ENCODE measurements at places on chromosomes 3 and 15.

- no peak for DNase-seq
Observed at GRCh38 chr15:69194854-69195253, 34.4 kb downstream of the GLCE start.

GRCh38 chr3:4533489-4534443, 40.6 kb downstream of the ITPR1 start:
- no peak for DNase-seq

DNA sequence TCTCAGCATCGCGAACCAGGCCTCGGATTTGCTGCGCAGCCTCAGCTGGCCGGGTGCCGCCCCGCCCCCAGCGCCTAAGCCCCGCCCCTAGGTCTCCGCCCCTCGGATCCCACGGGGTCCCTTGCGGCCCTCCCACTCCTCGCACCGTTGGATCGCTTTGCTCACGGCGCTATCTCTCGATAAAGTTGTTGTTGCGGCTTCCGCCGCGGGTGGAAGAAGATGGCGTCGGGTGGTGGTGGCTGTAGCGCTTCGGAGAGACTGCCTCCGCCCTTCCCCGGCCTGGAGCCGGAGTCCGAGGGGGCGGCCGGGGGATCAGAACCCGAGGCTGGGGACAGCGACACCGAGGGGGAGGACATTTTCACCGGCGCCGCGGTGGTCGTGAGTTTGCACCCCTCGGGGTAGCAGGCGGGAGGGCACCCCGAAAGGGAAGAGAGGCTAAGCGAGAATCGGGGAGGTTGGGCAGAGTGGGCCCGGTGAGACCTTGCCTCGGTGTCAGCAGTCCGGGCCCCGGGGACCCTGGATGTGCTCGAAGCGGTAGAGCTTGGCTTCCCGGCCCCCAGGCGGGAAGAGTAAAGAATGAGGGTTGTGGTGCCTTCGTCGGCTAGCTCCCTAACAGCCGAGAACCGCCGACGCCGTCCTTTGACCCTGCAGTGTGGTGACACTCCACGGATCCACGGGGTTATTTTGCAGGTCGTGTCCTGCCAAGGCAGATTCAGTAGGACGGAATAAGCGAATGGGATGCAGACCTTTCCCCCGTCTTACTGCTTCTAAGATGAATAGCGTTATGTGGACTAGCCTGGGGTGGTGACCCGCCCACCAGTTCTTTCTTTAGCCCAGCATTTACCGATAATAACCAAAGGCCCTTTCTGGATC, at the start of gene SNX1:
SNX1 (plus strand) TSS at position 188 of the 873 bp plus-strand sequence; CDS start at position 220, 32 bp downstream.
- DNase-seq, result peak; percentile 69

DNA sequence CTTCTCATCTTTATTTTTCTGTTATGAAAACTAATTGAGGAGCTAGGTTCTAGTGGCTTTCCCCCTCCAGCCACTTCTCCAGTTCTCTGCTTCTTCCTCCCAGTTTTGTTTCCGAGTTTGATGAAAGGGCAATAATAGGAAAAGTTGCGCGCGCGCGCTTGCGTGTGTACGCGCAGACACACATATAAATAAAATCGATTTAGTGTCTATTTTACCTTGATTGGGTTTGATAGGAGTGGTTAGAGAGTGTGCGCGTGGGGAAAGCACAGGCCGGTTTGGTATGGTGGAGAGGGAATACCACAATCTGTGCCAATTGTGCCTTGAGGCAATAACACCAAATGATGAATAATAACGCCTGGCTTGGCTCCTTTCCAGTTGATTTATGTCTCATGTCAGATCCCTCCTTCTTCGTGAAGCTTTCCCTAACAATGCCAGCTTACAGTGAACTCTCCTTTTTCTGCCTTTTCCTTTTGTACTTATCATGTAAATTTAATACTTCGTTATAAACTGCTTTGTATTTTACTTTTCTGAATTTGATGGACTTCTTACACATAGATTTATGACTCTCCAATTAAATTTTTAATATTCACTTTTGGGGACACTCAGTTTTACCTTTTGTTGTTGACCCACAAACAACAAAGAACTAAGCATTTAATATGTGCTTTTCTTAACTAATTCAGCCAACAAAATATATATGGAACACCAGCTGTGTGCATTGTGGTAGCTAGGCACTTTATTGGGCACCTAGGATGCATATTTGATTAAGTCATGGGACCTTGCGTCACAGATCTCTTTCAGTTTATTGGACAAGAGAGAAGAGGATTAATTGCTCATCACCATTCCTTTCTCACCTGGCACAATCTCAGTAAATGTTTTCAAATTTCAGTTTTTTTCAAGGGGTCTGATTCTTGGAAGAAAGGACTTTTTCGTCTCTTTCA, 1.7 kb downstream of the TIPARP start:
- DNase-seq, result peak; percentile 74

DNA sequence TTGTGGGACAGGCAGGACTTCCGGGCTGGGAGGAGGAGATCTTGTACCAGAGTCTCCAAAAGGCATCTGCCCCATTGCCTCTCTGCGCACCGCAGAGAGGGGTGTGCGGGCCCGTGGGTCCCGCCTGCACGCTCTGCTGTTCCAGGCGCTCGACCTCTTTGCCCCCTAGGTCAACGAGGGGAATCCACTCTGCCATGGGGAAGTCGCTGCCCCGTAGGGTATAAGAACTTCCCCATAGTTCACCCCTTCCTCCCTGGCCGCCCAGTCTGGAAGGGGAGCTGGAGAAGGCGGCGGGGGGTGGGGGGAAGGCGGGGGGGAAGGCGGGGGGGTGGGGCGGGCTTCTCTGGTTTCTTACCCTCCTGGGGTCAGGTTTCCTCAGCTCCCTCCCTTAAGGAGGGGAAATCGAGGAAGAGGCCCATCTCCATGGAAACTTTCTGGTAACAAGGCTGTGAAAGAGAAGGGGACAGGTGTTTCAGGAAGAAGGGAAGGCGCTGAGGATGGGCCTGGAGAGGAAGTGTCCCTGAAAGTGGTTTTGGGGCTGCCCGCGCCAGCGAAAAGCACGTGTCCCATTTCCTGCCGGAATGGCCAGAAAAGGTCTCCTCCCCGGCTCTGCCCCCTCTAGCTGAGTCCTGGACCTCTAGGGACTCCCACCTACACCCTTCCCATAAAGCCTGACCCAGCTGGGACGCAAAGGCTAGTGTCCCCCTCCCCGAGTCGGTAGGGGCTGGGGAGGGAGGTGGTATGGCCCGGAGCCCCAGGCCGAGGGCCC, 27.5 kb downstream of the NR1I2 start:
- DNase-seq, result no peak

DNA sequence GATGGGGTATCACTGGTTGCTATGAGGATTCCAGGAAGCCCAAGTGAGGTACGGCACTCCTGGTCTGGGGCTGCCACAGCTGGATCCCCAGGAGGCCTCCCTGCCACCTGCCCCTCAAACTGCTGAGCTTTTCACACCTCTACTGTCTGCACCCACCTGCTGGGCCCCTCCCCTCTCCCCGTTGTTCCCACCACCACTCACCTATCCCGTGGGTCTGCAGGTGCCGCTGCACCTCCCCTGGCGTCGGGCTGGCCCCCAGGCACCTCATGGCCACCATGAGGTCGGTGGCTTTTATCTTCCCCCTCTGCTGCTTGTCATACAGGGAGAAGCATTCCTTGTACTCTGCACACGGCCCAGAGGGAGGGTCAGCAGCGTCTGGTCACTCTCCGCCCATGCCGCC, 5.8 kb downstream of the CALML4 start:
- DNase-seq, result no peak

- DNase-seq, result no peak
Observed at GRCh38 chr15:39976291-39977274, 42.7 kb downstream of the EIF2AK4 start.

DNA sequence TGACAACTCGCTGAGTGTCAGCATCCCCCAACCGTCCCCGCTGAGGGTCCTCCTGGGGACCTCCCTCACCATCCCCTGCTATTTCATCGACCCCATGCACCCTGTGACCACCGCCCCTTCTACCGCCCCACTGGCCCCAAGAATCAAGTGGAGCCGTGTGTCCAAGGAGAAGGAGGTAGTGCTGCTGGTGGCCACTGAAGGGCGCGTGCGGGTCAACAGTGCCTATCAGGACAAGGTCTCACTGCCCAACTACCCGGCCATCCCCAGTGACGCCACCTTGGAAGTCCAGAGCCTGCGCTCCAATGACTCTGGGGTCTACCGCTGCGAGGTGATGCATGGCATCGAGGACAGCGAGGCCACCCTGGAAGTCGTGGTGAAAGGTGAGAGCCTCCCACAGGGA, 35.4 kb downstream of the ACAN start:
- no peak for DNase-seq

DNA sequence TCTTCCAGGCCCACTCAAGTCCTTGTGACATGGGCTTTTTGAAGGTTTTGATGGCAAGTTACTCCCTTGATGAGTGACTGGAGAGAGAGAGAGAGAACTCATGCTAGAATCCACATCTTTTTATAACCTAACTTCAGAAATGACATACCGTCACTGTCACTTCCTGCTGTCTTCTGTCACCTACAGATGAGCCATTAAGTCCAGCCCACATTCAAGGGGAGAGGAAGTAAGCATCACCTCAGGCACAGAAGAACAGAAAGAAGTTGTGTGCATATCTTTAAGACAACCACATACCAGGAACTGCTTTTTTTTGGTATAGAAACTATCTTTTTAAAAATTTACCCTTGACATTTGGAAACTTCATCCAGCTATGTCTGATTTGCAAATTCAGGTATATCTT, 16.6 kb upstream of the TXNRD3 start:
- DNase-seq, result no peak

DNA sequence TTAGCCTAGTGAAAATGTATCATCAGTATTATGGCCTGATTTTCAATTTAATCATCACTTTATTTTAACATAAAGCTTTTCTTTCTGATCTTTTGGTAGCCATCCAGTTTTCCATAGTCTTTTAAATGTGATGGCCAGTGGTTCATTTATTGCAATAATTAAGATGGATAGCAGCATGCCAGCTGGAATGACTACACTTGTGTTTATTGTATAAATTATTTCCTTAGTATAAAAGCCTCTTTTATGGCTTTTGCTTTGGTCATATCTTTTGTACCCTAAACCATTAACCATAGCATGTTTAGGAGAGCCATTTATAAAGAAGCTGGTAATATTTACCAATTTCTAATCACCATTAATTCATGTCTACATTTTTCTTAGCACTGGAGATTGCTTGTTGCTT, 31.7 kb downstream of the ALCAM start:
- no peak for DNase-seq

GRCh38 chr3:178768072-178768864, 232.0 kb downstream of the KCNMB2 start:
- no peak for DNase-seq

DNA sequence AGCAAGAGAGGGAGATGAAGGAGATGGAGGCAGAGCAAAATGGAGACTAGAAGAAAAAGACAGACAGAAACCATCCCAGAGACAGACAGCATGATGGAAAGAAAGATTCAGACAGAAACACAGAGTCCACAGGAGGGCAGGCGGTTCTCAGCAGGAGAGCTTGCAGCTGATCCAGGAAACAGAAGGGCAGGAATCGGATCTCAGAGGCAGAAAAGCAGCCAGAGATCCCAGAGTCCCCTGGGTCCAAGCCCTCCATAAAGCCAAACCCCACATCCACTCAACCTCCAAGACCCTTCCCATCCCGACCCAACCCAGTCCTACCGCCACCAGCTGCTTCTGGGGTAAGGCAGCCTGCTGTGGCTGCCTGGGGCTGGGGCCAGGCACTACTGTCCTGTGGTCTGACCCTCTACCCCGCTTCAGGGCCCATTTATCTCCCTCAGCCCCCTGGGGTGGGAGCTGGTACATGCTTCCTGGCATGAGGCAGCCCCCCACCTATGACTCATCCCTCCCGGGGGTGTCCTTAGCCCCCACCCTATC, at the start of gene UCN2:
UCN2 (minus strand) TSS at position 400 of the 537 bp plus-strand sequence. CDS start 657 bp downstream, outside the sequence.
- no peak for DNase-seq

- no peak for DNase-seq
Observed at GRCh38 chr3:1015826-1016225, 77.0 kb upstream of the CNTN6 start.

DNA sequence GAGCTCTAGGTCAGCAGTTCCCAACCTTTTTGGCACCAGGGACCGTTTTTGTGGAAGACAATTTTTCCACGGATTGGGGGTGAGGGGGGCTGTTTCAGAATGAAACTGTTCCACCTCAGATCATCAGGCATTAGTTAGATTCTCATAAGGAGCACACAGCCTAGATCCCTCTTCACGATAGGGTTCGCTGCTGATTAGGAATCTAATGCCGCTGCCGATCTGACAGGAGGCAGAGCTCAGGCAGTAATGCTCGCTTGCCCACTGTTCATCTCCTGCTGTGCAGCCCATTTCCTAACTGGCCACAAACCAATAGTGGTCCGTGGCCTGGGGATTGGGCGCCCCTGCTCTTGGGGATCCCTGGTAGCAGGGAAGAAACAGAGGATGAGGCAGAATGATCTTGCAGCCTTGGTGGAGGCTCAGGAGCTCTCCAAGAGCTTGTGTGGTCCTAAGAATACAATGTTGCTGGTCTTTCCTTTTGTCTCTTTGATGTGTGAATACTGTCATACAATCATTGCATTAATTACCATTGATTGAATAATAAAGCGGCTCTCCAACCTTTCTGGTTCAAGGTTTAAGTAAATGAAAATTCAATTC, 183.2 kb downstream of the FNDC3B start:
- DNase-seq, result no peak

GRCh38 chr3:134350266-134350665, 24.0 kb downstream of the AMOTL2 start:
- DNase-seq, result no peak

- DNase-seq, result no peak
Observed at GRCh38 chr15:77185242-77185785, 114.4 kb upstream of the TSPAN3 start.

- DNase-seq, result no peak
Observed at GRCh38 chr15:63340353-63340752, 41.3 kb downstream of the CA12 start.

DNA sequence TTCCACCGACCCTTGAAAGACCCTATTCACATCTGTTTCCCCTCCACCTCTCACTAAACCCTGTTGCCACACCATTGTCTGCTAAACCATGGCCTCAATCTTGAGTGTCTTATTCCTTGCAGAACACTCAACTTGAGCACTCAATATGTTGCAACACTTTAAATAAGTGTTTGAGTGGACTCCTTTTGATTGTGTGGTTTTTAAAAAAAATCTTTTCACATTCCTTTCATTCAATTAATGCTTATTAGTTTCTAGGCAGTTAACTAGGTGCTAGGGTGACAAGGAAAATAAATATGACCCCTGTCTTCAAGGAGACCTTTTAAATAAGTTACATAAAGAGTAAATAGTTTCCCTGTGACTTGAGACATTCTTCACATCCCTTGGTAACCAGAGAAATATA, 13.3 kb upstream of the HHLA2 start:
- no peak for DNase-seq

- DNase-seq, result peak; percentile 42
Observed at GRCh38 chr15:63065262-63066221, 23.0 kb downstream of the TPM1 start.

- DNase-seq, result no peak
Observed at GRCh38 chr3:142019794-142020320, 129.5 kb downstream of the TFDP2 start.

DNA sequence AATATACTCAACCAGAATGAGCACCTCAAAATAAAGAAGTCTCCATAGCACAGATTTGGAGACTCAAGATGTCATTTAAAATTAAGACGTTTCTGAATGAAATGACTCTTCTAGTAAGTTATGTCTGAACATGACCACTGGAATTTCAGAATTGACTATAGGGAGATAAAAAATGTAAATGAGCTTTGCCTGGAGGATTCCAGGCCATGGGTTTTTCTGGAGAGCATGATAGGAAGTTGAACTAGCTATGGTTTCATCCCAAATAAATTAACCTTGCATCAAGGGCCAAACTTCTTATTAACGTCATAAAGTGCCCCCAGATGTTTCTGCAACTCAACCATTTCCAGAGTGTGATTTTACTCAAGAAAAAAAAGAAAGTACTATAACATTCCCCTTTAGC, 222.6 kb upstream of the NR2F2 start:
- no peak for DNase-seq

- DNase-seq, result peak; percentile 5
Observed at GRCh38 chr15:63939531-63940130, 105.9 kb upstream of the HERC1 start.
